IPS DF 19.7 (cell line): ENCODE measurements at places on chromosomes 6 and 20.

- DNase-seq: no peak
Measured at GRCh38 chr20:19996917-19997316, 20.2 kb upstream of the NAA20 start.

- DNase-seq: no peak
Measured at GRCh38 chr6:15926256-15926655, 202.6 kb upstream of the MYLIP start.

DNA sequence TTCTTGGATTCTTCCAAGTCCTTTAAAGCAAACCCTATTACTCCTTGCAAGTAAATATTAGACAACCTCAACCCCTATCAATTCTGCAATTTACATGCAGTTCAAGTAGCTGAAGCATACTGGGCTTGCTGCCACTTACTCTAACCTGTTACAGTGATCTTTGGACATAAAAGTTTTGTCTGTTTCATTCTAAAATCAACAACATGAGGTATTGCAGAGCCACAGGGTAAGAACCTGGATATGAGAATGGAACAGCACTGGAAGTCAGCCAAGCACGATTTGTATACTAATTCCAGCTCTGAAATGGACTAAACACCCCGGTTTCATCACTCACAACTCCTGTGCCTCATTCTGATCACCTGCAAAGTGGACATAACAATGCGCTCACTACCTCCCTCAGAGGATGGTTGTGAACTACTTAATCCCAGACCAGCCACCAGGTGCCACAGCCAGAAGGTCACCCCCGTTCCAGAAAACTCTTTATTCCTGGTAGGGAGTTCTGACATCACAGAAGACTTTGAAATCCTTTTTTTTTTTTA is 270.0 kb downstream of the ADGB start:
- no peak for DNase-seq

DNA sequence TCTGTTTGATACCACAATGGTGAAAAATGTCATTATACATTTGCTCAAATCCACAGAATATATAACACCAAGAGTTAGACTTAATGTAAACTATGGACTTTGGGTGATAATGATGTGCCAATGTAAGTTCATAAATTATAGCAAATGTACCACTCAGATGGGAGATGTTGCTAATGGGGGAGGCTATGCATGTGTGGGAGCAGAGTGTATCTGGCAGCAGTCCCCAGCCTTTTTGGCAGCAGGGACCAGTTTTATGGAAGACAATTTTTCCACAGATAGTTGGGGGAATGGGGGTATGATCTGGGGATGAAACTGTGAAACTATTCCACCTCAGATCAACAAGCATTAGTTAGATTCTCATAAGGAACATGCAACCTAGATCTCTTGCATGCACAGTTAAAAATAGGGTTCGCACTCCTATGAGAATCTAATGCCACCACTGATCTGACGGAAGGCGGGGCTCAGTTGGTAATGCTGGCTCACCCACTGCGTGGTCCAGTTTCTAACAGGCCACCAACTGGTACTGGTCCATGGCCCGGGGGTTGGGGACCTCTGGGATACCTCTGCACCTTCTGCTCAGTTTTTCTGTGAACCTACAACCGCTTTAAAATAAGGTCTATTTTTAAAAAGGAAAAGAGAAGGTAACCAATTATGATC is 8.0 kb downstream of the HLA-DQA1 start:
- DNase-seq: no peak
